ENCODE measurements at places on chromosomes 11 and 22. TPM values are rescaled to one million over a fixed set of nuclear protein-coding genes. Genes with fewer than 3 reads are reported as not detected.

HSPB2 gene
- not detected for total RNA-seq

DNA sequence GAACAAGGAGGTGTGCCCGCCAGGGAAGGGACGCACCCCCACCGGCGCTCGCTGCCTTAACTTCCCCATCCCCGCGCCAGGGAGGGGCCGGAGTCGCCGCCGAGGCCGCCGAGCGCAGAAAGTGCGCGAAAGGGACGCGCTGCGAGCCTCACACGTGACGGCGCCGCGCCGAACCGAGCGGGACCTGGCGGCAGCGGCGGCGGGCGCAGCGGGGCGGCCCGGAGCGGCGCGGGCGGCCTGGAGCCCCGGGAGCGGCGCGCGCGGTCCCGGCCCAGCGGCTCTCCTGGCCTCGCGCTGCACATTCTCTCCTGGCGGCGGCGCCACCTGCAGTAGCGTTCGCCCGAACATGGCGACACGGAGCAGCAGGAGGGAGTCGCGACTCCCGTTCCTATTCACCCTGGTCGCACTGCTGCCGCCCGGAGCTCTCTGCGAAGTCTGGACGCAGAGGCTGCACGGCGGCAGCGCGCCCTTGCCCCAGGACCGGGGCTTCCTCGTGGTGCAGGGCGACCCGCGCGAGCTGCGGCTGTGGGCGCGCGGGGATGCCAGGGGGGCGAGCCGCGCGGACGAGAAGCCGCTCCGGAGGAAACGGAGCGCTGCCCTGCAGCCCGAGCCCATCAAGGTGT, at the start of gene SORL1:
SORL1 (plus strand) TSS at position 329 of the 623 bp plus-strand sequence; CDS start at position 347, 18 bp downstream.
- DNase-seq, result peak; percentile 91

DNA sequence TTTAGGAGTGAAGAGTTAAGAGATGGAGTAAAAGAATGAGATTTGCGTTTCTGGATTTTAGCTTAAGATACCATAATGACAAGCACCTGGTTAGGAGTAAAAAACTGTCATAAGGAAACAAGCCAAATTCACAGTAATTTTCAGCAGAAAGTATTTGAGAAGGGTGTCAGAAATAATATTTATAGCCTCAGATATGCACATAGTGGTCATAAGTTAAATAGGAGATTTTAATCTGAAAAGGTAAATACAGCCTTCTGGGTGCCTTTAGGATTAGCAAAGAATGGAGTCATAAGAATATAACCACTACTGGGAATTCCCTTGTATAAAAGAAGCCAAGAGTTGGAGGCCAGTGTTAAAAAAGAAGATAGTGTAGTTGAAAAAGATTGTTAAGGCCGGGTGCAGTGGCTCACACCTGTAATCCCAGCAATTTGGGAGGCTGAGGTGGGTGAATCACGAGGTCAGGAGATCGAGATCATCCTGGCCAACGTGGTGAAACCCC, 160.1 kb downstream of the SWAP70 start:
- DNase-seq, result no peak

DNA sequence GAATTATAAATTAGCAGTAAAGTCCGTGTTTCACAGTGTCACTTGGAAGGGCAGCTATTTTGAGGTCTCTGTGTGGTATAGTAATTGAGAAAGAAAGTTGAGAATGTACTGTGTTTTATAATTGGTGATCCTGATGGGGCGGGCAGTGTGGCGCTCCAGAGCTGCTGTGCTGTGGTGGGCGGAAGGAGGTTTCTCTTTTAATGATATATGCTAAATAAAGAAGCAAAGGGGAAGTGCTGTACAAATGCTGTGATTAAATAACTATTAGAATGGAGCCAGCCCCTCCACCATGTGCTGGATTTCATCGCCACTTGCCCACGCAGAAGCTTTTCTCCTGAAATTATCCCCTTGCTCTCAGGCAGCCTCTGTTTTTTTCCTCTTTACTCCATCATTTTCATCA, 24.6 kb downstream of the ATXN10 start:
- no peak for DNase-seq

DNA sequence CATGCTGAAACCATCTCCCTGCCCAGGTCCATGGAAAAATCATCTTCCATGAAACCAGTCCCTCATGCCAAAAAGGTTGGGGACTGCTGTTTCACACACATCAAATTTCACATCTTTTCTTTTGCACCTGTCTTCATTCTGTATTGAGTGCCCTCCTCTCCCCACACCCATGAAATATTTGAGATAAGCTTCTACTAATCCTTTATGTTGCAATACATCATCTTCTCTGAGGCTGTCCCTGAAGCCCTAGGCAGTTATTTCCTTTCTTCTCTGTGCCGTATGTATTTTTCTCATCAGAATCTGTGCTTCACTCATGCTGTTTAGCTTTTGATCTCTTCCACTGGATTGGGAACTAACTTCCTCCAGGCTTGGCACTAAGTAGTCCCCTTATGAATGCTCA, 40.0 kb upstream of the RRM1 start:
- DNase-seq, result no peak

DNA sequence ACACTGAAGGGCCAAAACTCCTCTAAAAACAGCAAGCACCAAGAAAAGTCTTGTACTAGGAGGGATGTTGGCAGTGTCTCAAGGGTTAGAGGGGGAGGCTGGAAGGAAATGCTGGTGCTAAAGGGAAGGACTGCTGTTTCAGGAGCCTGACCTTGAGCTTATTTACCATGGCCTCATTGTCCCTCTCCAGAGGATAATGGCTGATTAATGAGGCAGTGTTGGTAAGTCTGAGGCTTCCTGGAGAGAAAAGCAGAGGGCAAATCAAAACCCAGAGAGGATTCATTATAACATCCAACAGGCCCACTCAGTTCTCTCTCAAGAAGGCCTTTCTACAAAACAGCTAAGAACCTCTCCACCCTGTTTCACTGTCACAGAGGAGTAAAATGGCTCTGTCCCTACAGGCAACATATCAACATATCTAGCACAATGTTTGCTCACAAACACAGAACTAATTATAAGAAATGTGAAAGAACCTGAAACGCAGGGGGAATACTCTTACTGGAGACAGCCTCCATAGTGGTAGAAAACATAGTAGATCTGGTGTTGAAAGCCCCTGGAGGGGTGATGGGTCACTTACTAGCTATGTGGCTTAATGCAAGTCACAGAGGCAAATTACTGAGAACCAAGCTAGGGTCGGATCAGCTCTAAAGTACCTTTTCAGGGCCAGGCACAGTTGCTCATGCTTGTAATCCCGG, 31.4 kb downstream of the NUMA1 start:
- DNase-seq, result no peak

DNA sequence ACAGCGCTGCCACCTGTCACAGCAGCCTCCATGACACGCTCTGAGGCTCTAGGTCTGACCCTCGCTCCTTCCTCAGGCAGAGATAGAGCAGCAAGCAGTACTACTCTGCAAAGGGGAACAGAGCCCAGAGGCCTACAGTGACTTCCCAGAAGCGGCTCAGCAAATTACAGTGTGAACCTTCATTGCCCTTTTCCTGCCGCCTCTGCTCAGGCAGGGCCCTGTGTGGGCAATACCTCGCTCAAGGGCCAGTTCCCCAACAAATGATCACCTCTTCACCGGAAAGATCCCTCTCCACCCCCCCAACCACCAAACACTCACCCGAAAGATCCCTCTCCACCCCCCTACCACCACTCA, 12.3 kb downstream of the KIAA0930 start:
- DNase-seq, result no peak

- no peak for DNase-seq
Observed at GRCh38 chr11:102753267-102753666, 27.2 kb downstream of the MMP10 start.

DNA sequence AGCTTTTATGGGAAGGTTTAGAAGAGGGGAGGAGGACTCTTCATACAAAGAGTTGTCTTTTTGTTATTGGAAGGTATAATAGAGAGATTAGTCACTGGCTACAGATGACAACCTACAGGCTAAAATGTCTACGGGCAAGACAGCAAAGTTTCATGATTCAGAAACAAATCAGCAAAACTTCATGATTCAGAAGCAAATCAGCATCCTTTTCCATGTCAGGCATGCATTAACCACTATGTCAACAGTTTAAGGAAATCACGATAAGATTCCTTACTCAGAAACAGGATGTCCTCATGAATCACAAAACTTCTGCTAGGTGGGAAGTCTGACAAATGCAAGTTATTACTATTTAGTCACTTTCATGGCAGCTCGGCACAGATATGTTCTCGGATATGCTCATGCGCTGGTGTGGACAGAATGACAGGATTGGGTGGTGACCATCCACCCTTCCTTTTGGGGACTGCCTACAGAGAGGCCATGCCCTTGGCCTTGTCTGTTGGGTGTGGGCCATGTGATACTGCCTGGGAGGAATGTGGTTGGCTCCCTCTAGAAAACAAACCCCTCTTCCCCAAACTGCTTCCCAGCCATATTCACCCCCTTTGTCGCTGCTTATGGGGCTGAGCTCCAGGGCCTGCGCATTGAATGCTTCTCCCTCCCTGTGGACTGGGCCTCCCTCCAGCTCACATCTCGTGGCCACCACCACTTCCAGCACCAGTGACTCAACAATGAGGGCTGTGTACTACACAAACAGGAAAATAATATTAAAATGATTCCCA, 10.1 kb downstream of the C11orf91 start:
- DNase-seq, result peak; percentile 58

- DNase-seq, result no peak
Observed at GRCh38 chr11:57900320-57900719, 123.4 kb upstream of the OR9Q1 start.

GRCh38 chr11:115389790-115390189, 114.4 kb downstream of the CADM1 start:
- no peak for DNase-seq

DNA sequence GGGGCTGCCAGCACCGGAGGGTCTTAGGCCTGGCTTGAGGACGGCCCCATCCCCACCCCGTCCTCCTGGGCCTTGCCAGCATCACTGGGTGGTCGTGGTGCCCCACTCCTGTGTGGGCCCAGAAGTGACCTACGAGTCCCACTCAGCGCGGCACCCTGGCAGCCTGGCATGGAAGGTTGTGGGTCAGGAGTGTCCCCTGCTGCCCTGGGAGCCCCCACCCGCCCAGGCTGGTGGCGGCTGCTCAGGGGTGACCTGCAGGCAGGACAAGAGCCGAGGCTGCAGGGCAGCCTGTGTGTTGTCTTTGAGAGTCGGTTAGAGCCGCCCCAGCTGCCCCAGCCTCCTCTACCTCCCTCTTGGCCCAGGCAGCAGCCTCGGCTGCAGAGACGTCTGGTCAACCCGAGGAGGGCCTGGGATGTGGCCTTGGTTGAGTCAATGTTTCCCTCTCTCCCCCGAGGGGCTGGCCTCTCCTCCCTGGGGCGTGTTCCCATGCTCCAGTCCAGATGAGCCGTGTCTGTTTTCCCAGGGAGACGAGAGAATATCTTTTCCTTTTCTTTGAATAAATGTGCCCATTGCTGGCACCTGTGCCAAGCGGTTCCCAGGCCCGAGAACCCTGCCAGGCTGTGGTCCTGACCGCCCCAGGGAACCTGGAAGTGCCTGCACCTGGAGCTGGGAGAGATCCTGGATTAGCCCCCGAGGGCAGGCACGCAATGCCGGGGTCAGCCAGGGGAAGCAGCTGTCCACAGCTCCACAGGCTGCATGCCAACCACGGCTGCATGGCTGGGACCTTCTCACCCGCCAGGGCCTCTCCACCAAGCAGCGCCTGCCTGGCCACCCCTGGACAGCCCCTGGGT, 35.7 kb upstream of the MUC5AC start:
- no peak for DNase-seq

- no peak for DNase-seq
Observed at GRCh38 chr11:12958986-12959385, 50.1 kb upstream of the RASSF10 start.

DNA sequence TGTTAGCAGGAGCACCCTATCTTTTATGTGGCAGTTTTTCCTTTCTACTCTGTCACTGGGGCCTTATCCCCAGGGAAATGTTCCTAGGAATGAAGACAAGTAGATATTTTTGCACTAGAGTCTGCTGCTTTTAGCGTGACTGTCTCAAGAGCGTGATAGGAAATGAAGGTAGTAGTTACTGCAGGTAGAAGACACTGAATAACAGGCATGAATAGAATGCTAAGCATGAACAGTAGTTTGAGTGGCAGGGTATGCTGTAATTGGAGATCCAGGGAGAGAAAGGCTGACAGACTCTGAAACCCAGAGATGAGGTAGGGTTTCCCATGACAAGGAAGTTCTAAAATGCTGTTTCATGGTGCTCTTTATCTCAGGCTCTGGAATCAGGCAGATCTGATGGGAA, 475.1 kb downstream of the NELL1 start:
- no peak for DNase-seq

DNA sequence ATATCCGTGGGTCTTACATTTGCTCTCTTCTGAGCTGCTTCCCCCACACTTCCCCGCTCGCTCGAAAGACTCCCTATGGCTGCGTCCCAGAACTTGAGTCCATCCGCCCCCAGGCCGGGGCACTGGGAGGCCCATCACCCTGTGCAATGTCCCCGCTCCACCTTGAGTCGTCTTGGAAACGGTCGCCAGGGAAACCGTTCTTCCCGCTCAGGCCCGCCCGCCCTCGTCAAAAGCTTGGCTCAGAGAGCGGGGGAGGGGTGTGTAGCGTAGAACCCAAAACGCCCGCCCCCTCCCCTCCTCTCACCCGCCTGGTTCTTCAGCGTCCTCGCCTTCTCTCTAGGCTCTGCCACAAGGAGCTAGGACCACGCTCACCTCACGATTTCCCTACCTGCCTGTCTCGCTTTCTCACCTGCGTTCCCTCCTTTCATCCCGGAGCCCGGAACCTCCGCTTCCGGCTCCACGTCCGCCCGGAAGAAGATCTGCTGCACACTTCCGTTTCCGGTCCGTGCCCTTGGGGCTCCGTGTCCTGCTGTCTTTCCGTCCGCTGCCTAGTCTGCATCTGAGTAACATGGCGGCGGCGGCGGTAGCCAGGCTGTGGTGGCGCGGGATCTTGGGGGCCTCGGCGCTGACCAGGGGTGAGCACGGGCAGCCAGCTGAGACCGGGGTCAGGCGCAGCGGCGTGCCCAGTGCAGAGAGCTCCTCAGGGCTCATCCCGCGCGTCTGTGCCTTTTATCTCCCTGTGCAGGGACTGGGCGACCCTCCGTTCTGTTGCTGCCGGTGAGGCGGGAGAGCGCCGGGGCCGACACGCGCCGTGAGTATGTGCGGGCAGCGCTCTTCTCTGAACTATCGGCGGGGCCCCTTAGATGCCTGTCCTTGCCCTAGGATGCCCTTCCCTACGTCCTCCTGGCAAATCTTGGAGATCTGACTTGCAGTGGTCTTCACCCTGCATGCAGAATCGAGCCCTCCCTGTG, at the start of the genes KBTBD4 and NDUFS3:
KBTBD4 (minus strand) TSS at position 447 of the 971 bp plus-strand sequence; CDS start at position 428, 19 bp downstream.
NDUFS3 (plus strand) TSS at position 551 of the 971 bp plus-strand sequence; CDS start at position 569, 18 bp downstream.
- DNase-seq, result peak; percentile 92

- DNase-seq, result no peak
Observed at GRCh38 chr11:93571612-93572011, 28.4 kb upstream of the SMCO4 start.

GRCh38 chr11:68948935-68949334, 31.9 kb downstream of the MRGPRD start:
- no peak for DNase-seq

DNA sequence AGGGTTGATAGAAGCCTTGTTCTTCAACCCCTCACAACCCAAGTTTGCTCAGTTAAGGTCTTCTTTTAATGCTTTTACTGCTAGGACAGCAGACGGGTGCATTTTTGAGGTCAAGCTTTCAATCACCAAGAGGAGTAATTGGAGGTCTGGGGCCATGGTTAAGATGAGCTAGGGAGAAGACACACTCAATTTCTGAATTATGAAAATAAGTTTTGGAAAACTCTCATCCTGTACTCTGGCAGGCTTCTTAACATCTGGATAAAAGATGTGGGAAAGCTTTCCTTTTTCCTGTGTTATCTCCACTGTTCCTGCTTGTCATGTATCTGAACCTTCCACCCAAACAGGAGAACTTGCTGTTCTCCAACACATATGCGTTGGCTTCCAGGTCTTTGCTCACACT, 9.7 kb downstream of the ABTB2 start:
- no peak for DNase-seq

All from Peyer's patch (tissue), 4 donors.